Tibial nerve (tissue), 4 donors: ENCODE measurements at places on chromosomes 13 and 19. TPM values are rescaled to one million over a fixed set of nuclear protein-coding genes. Genes with fewer than 3 reads are reported as not detected.
A peak's percentile ranks its signal among the peaks of the same experiment; 100 is the strongest.

DNA sequence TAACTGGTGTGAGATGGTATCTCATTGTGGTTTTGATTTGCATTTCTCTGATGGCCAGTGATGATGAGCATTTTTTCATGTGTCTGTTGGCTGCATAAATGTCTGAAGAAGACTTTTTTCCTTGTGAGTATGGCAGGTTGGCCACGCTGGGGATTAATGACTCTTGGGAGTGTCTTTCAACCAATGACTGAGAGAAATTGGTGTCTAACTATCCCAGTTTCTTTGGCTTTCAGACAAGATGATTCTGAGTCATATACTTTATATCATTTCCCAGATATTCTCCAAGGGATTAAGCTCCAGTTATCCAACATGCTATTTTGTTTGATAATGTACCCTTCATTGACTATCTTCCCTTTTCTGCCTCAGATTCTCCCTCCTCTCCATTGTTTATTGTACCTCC lies 35.5 kb upstream of the CSNK1A1L start:
- H3K27me3 ChIP-seq, result no peaks in the 10 kb centered on the region
- H3K4me3 ChIP-seq, result no peak overlapping the region
- no peak for DNase-seq
- no peak overlapping the region for H3K27ac ChIP-seq
- peaks cover 10% of the 10 kb centered on the region for H3K4me1 ChIP-seq

DNA sequence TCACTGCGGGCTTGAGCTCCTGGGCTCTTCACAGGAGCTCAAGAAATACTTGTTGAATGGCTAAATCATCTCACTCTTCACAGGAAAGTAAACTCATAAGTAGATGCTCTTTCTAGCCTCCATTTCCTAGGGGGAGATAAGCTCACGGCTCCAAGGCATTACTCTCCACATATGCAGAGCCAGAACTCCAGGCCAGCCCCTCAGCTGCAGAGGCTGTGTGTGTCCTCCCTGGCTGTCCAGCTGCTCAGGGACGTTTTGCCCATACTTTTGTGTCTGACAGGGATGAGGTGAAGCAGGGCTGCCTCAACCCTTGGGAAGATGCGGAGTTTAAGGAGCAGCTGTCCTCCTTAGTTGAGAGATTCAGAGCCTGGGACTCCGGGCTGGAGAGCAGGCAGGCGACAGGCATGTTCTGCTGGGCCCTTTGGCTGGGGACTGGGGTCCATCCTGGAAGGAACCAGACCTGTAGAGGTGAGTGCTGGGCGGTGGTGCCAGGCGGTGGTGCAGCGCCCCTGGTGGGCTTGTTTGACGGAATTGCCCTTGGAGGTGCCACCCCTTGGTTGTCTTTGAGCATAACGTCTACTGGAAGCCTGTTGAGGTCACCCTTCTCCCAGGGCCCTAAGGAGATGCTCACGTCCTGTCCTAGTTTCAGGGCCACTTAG lies 20.5 kb upstream of the SLC15A1 start:
- no peaks in the 10 kb centered on the region for H3K4me1 ChIP-seq
- H3K27ac ChIP-seq, result no peak overlapping the region
- no peak for DNase-seq
- H3K4me3 ChIP-seq, result no peak overlapping the region
- H3K27me3 ChIP-seq, result no peaks in the 10 kb centered on the region
- H3K36me3 ChIP-seq, result no peaks in the 10 kb centered on the region

GRCh38 chr19:12784394-12784870 lies 6.9 kb upstream of the JUNB start:
- H3K4me1 ChIP-seq, result peaks cover 75% of the 10 kb centered on the region
- no peaks in the 10 kb centered on the region for H3K27me3 ChIP-seq
- H3K36me3 ChIP-seq, result no peaks in the 10 kb centered on the region
- DNase-seq, result no peak
- H3K4me3 ChIP-seq, result peak overlapping the region; percentile 23

The WDR62 gene
- total RNA-seq, result 0.42 TPM

DNA sequence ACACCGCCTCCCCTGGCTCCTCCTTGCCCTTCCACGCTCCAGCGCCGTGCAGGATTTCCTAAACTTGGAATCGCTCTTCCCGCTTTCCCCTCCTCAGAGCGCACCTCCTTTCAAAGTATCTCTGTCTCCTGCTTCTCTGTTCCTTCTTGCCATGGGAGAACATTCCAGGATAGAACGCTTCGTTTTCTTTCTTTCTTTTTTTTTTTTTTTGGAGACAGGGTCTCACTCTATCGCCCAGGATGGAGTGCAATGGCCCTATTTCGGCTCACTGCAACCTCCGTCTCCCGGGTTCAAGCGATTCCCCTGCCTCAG lies 574 bp upstream of the XPO4 start:
- H3K27ac ChIP-seq, result peak overlapping the region; percentile 84
- H3K4me3 ChIP-seq, result peak overlapping the region; percentile 67
- H3K4me1 ChIP-seq, result peaks cover 31% of the 10 kb centered on the region
- no peaks in the 10 kb centered on the region for H3K36me3 ChIP-seq
- DNase-seq, result no peak

DNA sequence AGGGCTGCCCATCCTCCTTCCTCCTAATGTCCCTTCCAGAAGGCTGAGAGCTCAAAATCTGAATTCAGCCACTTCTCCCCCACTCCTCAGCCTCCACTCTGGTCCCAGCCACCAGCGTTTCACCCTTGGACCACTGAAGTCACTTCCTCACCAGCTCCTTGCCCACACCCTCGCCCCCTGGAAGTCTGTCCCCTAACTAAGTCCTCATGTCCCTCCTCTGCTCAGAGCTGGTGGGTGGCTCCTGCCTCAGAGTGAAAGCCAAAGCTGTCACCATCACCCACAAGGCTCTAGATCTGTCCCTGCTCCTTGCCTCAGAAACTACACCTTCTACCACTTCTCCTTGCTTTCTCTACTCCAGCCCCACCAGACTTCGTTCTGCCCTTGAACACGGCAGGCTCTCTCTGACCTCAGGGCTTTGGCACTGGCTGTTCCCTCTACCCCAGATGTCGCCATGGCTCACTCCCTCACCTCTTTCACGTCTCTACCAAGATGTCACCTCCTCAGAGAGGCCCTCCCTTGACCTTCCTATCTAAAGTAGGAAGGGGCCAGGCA lies 1.7 kb downstream of the ERCC1 start:
- H3K27ac ChIP-seq, result peak overlapping the region; percentile 89
- H3K4me1 ChIP-seq, result peaks cover 45% of the 10 kb centered on the region

The CNFN gene
- total RNA-seq, result not detected

DNA sequence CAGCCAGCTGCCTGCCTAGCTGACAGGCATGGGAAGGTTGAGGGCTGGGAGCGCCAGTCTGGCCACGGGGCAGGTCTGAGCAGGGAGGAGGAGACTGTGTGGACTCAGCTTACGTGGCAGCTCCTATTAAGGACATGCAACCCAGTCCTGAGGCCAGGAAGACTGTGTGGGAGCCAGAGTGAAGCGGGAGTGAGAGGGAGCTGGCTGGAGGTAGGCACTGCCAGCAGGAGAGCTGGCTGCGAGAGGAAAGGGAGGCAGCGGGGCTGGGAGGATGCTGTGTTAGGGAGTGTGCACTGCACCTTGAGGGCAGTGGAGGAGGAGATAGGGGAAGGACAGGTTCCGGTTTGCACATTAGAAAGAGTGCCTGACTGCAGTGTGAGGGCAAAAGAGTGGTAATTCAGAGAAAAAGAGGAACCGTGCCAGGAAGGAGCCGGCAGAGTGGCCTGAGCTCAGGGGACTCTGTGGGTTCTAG lies 99.2 kb downstream of the SLC7A1 start:
- H3K27ac ChIP-seq, result no peak overlapping the region
- H3K4me3 ChIP-seq, result no peak overlapping the region
- H3K27me3 ChIP-seq, result no peaks in the 10 kb centered on the region
- DNase-seq, result no peak

DNA sequence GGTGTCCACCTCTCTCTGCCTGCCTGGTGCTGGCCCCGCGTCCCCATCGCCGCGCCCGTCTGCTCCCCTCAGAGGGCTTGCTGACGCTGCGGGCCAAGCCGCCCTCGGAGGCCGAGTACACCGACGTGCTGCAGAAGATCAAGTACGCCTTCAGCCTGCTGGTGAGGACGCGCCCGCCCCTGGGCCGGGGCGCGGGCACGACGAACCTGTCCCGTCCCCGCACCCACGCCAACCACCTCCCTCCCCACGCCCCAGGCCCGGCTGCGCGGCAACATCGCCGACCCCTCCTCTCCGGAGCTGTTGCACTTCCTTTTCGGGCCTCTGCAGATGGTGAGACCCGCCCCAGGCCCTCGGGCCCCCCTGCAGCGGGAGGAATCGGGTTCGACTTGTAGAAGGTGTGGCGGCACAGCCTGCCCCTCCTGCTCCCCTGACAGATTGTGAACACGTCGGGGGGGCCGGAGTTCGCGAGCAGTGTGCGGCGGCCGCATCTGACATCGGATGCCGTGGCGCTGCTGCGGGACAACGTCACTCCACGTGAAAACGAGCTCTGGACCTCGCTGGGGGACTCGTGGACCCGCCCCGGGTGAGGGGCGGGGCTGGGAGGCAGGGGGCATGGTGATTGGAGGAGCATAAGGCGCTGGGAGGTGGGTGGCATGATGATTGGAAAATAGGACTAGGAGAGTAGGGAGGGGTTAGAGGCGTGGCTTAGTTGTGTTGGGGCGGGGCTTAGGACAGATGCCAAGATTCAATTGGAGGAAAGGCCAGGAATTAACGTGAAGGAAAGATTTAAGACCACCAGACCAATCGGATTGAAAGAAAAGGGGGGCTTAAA lies 6.6 kb downstream of the EPS8L1 start:
- H3K27ac ChIP-seq, result no peak overlapping the region
- peaks cover 96% of the 10 kb centered on the region for H3K27me3 ChIP-seq
- no peak overlapping the region for H3K4me3 ChIP-seq

DNA sequence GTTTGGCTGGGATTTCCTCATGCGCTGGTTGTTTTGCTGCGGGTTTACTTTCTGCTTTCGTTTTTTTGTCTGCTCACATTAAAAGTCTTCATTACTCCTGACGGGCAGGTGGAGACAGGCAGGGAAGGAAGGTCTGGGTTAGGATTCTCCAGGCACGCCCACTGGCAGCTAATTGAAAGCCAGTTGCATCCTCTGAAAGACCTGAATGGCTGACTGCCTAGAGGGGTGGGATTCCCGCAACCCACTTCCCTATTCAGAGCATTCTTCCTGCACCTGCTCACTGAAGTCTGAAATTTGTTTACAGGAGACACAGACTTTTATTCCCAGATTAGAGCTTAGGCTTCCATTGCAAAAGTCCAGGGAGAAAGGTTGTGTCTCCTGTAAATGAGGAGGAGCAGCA lies 172.0 kb downstream of the UQCRFS1 start:
- H3K27ac ChIP-seq, result no peak overlapping the region
- H3K4me1 ChIP-seq, result no peaks in the 10 kb centered on the region
- H3K4me3 ChIP-seq, result no peak overlapping the region
- DNase-seq, result no peak
- H3K36me3 ChIP-seq, result no peaks in the 10 kb centered on the region
- H3K27me3 ChIP-seq, result no peaks in the 10 kb centered on the region

GRCh38 chr13:29917650-29918049 lies 67.2 kb upstream of the UBL3 start:
- H3K4me1 ChIP-seq, result no peaks in the 10 kb centered on the region
- DNase-seq, result no peak
- H3K27me3 ChIP-seq, result no peaks in the 10 kb centered on the region
- H3K4me3 ChIP-seq, result no peak overlapping the region
- H3K27ac ChIP-seq, result no peak overlapping the region

DNA sequence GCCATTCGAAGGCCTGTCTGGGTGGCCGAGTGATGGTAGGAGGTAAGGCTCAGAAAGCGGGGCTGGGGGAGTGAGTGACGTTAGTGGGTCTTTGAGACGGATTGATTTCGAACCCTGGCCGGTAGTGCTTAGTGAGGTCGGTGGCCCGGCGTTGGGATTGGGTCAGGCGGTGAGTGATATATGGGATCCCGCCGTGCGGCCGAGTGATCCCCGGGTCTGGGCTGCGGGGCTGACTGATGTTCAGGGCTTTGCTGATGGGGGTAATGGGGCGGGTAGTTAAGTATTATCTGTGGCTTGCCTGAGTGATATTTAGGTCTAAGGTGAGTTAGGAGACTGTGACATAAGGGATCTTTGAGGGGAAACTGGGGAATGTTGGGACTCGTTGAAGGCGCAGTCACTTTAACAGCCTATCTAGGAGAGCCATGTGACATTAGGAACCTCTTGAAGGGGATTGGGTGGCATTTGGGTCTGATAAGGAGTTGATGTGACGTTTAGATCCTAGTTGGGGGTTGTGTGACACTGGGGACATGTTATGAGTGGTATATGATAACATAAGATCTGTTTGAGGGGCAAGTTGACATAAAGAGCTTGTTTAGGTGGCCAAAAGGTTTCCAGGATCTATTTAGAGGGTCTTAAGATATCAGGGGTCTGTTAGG lies 543 bp downstream of the PSMC4 start:
- no peak for DNase-seq
- peaks cover 2% of the 10 kb centered on the region for H3K36me3 ChIP-seq
- peak overlapping the region; percentile 88 for H3K27ac ChIP-seq
- peaks cover 35% of the 10 kb centered on the region for H3K4me1 ChIP-seq

- H3K27ac ChIP-seq, result no peak overlapping the region
- no peaks in the 10 kb centered on the region for H3K36me3 ChIP-seq
- no peaks in the 10 kb centered on the region for H3K27me3 ChIP-seq
- DNase-seq, result no peak
- peaks cover 7% of the 10 kb centered on the region for H3K4me1 ChIP-seq
Measured at GRCh38 chr19:14576363-14576762, 4.5 kb upstream of the NDUFB7 start.

DNA sequence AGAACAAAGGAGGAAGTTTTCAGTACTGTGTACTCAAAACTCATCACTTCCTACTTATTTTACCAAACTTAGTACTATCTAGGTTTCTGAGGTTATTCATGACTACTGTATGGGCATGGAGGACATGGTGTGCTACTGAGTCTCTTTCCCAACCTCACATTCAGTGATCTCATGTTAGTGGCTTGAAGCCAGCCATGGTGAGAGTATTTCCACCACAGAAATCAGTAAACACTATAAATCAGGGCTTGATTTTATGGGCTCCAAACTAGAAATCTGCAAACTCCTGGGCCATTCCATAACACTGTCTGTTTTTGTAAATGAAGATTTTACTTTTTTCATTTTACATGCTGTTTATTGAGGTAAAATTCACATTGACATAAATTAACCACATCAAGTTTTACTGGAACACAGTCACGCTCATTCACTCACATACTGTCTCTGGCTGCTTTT lies 19.7 kb downstream of the MED26 start:
- peak overlapping the region; percentile 96 for H3K27ac ChIP-seq
- no peaks in the 10 kb centered on the region for H3K4me1 ChIP-seq
- DNase-seq, result peak; percentile 84
- H3K36me3 ChIP-seq, result no peaks in the 10 kb centered on the region

The ZNF132 gene
- 11.0 TPM for total RNA-seq

GRCh38 chr19:40216013-40216776 lies 2.0 kb downstream of the TTC9B start:
- H3K27ac ChIP-seq, result no peak overlapping the region
- H3K4me1 ChIP-seq, result no peaks in the 10 kb centered on the region
- H3K4me3 ChIP-seq, result no peak overlapping the region
- DNase-seq, result no peak
- peaks cover 38% of the 10 kb centered on the region for H3K36me3 ChIP-seq

DNA sequence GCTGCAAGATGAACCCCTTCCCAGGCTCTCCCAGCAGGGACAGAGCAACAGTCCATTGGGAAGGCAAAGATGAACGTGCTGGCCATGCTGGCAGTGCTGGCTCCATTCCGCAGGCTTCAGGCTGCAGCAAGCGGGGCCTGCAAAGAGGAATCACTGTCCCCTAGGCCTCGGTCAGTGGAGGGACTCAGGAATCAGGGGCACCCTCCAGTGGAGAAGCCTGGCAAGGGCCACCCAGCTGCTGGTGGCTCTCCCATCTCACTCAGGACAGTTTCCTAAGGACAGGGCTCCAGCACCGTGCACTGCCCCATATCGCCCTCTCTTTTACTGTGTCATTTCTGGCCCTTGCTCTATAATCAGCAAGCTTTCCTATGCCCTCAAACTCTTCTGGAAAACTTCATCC lies 498.6 kb downstream of the EFNB2 start:
- no peak overlapping the region for H3K27ac ChIP-seq
- H3K4me1 ChIP-seq, result no peaks in the 10 kb centered on the region
- DNase-seq, result no peak

The SERPINE3 gene
- 0.20 TPM for total RNA-seq

The ZC3H13 gene
- total RNA-seq, result 43.0 TPM
